Cerebellar cortex (tissue), 1 donor: ENCODE measurements at places on chromosomes 4 and X.

DNA sequence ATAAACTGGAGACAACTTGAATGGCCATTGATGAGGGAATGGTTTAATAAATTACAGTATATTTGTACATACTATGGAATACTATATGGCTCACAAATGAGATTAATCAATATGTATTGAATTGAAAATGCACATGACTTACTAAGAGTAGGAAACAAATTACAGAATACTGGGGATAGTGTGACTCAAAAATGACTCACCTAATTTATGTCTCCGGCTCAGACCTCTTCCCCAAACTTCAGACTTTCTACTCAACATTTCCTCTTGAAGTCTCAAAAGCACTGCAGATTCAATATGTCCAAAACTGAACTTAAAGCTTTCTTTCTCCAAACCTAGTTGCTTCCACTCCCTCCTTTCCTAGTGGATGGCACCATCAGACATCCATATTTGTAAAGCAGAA lies 28.8 kb upstream of the GRIA3 start:
- DNase-seq, result no peak

GRCh38 chr4:5893004-5893580 lies at the start of gene CRMP1:
Gene CRMP1 (minus strand): TSS chr4:5893086. CDS start chr4:5892969, 117 bp downstream.
- DNase-seq, result peak; percentile 69

DNA sequence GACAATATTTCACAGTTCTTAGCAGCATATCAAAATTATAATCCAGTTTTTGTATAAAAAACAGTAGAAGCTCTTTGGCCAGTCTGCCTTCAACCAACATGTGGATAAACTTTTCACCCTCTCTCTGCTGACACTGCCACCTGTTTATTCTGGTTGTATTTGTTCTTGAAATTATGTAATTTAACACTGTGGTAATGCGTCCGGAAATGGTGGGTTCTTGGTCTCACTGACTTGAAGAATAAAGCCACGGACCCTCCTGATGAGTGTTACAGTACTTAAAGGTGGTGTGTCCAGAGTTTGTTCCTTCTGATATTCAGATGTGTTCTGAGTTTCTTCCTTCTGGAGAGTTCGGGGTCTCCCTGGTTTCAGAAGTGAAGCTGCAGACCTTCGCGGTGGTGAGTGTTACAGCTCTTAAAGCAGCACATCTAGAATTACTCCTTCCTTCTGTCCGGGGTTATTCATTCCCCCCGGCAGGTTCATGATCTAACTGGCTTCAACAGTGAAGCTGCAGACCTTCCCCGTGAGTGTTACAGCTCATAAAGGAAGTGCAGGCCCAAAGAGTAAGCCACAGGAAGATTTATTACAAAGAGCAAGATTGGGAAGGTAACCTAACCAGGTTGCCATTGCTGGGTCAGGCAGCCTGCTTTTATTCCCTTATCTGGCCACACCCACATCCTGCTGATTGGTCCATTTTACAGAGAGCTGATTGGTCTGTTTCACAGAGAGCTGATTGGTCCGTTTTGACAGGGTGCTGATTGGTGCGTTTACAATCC lies 15.7 kb downstream of the FAM184B start:
- DNase-seq, result no peak

DNA sequence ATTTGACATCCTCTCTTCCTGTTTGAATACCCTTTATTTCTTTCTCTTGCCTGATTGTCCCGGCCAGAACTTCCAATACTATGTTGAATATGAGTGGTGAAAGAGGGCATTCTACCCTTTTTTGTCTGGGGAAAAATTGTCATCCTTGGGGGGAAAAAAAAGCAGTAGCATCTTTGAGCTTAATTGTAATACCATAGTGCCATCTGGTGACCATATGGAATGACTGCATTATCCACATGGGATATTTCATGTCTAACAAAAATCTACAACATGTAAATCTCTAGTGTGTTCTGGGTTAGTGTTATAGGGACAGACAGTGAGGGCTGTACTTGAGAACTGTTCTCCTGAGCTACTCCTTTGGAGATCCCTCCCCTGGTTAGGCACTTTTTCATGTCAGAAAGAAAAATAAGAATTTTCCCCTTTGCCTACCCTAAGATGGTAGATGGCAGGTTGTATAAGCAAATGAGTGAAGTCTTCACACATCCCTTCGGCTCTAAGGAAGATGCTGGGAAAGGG lies 26.0 kb downstream of the CAPN6 start:
- peak; percentile 2 for DNase-seq

DNA sequence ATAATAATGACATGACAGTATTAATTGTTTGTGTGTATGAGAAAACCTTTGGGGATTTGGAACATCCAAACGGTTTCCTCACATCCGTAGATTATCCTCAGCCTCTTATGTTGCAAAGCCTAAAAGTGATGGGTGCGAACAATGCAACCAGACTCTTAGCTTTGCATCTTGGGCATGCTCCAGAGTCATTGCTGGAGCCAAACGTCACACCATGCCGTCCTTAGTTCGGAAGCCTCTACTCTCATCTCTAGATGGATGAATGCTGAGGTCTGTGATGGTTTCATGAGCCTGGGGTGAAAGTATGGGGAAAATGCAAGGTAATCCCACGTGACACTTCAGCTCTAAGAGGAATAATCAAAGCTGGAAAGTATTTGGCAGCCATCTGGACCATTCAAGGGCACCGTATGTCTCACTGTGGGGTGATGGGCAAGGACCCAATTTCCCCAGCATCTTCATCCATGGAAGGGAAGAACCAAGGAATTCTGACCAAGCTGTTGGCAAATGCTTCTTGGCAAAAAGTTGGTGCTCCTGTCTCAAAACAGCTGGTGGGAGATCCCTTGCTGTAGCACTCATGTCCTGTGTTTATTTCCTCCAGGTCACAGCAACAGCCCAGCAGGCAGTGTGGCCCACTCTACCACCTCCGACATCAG lies 6.3 kb upstream of the RTL5 start:
- peak; percentile 74 for DNase-seq

DNA sequence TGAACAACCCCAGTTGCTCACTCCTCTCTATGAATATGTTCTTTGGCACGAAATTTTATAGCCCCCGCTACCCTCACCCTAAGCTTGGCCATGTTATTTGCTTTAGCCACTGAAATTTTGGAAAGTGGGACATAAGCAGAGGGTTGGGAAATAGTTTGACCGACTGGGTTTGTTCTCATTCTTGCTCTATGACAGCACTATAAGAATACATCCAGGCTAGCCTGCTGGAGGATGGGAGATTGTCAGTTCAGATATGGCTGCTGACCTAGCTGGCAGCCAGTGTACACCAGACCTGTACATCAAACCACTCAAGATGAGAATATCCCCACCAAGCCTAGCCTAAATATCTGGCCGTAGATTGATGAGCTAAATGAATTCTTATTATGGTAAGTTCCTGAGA lies 298.1 kb downstream of the PDGFC start:
- DNase-seq, result no peak

DNA sequence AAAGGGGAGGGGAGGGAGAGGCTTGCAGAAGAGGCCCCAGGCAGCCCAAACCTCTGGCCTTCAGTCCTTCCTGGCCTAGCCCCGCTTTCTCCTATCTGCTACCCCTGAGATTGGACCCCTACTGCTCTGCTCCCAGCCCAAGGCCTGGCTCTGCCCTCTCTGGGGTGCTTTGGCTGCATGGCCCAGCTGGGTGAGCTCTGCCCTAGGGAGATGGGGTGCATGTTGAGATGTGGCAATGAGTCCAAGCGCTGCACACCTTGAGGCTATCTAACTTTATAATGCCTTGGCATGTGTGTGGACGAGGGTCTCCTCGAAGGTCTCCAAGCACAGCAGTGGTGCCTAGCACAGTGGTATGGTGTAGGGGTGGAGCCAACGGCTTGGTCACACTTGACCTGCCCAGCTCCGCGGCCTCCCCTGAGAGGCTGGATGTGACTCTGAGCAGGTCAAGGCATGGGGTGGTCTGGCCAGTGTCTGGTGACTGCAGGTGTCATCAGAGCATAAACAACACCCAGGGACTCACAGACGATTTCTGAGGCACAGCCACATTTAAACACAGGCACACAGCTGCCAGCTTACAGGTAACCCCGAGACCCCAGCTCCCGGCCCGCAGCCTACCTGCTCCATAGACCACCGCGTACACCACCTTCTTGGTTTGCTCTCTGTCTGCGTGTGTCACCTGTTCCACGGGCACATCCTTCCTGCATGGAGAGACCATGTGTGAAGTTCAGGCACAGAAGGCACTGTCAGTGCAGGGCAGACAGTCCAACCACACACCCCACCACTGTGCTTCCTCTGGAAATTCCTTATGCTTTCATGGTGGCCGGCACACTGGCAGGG lies 36.3 kb downstream of the NAT8L start:
- no peak for DNase-seq

DNA sequence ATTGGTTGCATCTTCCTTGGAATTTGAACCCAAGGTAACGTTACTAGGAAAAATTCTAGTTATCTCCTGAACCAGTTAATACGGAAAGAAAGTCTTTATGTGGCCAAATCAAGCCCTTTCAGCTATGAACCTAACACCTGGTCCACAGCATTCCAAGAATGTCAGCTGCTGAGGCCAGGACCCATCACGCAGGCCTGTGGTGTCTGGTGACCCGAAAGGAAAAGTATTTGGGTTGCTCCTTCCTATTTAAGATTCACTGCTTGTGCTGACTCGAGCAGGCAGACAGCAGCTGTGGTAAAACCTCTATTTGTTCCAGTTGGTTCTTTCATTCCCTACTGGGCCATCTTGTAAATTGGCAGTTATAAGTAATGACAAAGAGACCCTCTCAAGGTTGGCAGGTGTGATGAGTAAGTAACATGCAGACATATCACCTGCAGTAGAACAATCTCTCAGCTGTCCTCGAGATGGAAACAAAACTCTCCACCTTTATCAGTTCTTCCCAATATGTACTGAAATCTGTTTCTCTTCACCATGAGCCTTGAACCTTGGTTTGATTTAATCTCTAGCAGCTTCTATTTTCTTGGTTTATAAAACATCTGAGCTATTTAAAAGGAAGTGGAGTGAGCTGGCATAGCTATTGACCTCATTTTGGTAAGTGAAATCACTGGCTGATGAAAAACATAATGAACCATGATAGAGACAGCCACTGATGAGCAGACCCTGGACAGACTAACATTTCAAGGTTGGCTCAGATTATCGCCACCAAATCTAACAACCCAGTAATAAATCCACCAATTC lies 182.1 kb upstream of the SMIM31 start:
- no peak for DNase-seq

GRCh38 chr4:144748814-144749555 lies 103.0 kb downstream of the HHIP start:
- no peak for DNase-seq

DNA sequence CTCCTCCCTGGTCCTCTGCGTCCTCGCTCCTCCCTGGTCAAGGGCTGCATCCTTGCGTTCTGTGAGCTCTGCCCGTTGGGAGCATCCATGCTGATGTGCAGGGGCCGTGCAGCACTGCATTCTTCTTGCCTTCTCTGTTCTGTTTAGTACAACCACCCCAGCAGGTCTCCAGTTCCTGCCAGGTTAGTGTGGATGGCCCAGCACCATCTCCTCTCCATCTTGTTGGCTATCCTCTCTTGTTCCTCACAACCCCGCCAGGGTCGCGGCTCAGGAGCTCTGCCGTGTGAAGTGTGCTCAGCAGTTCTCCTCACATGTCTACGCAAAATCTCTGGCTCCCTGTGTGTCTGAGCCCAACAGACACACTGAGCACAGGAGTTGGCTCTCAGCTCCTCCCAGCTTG lies 10.4 kb upstream of the MAEA start:
- DNase-seq, result no peak

GRCh38 chrX:26873736-26874135 lies 589.4 kb downstream of the PPP4R3C start:
- no peak for DNase-seq

DNA sequence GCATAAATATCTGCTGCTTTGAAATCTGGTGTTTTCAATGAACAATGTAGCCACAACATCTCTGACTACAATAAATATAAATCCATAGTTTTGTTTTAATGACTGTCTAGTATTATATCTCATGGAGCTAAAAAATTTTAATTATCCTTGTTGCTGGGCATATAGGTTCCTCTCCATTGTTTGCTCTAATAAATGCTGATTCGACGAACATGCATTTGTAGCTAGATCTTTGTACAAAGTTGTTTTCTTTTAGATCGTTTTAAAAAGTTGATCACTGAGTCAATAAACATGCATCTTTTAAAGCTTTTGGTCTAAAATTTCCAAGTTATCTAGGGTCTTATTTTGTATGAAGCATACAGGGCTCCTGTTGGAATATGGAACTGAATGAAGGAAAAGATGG lies 130.5 kb upstream of the GPR101 start:
- no peak for DNase-seq
